ENCODE measurements at places on chromosomes 2 and 18. TPM values are rescaled to one million over a fixed set of nuclear protein-coding genes. Genes with fewer than 3 reads are reported as not detected.
A peak's percentile ranks its signal among the peaks of the same experiment; 100 is the strongest.

GRCh38 chr2:120607996-120608395 is 127.7 kb upstream of the GLI2 start:
- no peak for DNase-seq

- DNase-seq = no peak
Observed at GRCh38 chr2:85165088-85165690, 32.0 kb downstream of the TCF7L1 start.

Gene PTPN4
- polyA plus RNA-seq = 25.6 TPM

- no peak for DNase-seq
Observed at GRCh38 chr2:158746488-158746887, 48.6 kb upstream of the DAPL1 start.

- DNase-seq = no peak
Observed at GRCh38 chr2:2880938-2881337, 496.7 kb downstream of the EIPR1 start.

- DNase-seq = no peak
Observed at GRCh38 chr2:160394153-160394552, 99.5 kb downstream of the RBMS1 start.

GRCh38 chr2:164794432-164795231 is 47.0 kb downstream of the COBLL1 start:
- DNase-seq = no peak

DNA sequence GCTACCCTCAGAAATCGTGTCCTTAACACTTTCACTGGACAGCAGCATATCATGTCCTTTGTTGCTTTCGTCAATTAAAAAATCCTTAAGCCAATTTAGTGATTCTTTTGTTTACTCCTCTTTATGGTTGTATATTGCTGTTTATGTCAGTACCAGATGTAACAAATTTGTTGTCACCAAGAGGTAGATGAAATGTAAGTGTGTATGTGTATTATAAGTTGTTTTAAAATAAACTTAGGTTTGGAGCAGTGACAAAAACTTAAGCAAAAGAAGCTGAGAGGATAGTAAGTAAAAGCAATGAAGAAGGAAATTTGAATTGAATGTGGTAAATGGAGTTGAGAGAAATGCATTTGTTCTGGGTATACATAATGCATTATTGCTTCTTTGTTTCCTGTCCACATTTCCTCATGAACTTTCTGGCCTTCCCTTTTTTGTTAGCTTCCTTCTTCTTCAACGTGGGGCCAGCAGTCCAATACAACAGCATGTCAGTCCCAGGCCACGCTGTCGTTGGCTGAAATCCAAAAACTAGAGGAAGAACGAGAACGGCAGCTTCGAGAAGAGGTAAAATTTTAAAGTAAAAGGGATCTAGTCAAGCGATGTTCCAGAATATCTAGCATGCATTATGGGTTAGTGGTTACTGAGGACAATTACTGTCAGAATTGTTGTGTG is 30.5 kb upstream of the SNORC start:
- DNase-seq = no peak

DNA sequence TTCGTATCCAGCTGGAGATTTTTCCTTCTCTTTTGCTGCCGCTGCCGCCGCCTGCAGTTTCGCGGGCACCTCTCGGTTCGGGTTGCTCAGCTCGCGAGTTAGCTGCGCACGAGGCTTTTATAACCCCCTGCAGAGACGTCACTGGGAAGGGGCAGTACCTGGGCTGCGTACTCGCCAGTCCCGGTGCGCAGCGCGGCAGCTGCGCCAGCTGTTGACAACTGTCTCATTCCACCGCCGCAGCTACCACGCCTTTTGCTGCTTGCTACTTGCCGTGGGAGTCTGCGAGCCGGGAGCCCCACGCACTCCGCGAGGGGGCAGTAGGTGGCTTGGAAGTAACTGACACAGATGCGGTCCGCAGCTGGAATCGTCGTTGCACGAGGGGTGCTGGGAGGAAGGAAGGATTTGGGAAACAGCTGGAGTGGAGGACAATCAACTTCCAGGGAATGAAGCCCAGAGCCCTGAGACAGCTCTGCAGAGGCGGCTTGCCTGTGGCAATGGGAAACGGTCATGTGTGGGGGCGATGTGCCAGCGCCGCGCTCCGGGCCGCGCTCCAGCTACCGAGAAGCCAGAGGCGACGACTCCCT is at the start of gene TACR1:
TACR1 (minus strand) TSS at position 93 of the 584 bp plus-strand sequence. CDS start 586 bp downstream, outside the sequence.
- DNase-seq = peak; percentile 65

DNA sequence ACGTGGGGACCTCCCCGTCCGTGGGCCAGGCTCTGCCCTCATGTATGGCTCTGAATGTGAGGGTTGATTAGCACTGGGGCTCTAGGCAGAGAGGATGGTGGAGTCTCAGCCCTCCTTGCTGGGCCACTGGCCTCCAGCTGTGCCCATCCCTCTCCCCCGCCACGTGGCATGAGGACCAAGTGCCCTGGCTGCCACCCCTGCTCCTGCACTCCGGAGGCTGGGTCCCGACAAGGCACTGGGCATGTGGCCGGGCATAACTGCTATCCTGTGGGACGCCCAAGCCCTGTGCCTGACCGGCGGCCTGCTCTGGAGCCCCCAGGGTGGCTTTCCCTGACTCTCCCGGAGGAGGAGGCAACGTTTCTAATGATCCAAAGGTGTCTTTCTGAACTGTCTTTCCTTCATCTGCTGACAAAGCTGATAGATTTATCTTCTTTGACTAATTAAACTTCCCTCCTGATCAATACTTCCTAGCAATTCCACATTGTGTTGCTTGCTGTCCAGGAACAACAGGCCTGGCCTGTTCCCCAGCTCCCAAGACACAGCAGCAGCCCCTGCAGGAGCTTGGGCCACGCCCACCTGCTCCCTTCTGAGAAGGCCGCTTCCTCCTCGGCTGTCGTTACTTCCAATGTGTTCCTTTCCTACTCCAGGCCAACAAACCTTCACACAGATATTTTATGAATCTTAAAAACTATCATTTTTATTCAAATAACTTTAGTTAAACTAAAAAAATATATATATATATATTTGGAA is 132.0 kb downstream of the SNTG2 start:
- DNase-seq = no peak

GRCh38 chr2:3738454-3738853 is 35.1 kb downstream of the DCDC2C start:
- DNase-seq = no peak

Gene DNAJC10
- 174 TPM for polyA plus RNA-seq

DNA sequence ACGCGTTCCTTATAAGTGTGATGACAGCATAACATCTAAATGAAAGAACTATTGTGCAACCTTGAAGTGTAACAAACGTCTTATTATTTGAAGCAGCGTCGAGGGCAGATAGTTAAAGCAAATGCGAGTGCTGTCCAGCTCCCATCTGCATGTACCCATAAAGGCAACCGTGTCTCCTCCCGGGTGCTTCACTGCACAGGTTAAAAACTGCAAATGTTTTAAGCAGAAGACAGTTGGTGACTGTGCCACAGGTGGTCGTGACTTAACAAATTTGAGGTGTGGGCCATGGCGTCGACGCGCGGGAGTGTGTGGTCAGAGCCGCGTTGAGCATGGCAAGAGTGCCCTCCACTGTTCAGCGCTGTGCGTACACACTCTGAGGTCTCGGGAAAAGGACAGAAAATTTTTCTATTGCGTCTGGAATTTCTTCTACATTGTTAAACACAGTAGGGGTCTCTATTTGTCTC is 6.4 kb downstream of the SALL3 start:
- DNase-seq = no peak

Gene GALNT5
- 0.36 TPM for polyA plus RNA-seq

DNA sequence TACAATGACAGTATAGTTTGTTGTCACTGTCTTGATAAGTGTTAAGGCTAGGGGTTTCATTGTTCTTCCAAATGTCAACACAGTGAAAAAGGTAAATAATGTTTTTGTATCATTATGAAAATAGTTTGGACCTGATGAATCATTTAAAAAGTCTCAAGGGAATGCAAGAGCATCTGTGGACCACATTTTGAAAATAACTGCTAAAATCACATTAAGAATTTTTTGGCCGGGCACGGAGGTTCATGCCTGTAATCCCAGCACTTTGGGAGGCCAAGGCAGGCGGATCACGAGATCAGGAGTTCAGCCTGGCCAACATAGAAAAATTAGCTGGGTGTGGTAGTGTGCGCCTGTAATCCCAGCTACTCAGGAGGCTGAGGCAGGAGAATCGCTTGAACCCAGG is 10.3 kb downstream of the SCN1A start:
- no peak for DNase-seq

Gene EML6
- polyA plus RNA-seq = 10.7 TPM

DNA sequence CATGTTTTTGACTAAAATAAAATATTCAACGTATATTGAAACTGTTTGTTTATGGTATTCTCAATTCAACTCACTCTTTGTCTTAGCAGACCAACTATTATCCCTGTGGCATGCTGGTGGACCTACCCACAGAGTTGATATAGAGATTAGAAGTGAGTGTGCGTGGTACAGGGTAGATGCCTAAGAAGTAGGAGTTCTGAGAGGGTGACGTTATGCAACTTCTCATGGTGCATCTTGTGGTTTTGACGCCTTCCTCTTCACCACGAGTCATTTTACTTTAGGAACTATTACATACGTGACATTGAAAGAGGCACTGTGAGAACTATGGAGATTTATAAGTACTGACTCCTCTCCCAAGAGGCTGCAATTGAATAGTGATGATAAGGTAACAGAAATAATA is 26.6 kb upstream of the NAPG start:
- no peak for DNase-seq

DNA sequence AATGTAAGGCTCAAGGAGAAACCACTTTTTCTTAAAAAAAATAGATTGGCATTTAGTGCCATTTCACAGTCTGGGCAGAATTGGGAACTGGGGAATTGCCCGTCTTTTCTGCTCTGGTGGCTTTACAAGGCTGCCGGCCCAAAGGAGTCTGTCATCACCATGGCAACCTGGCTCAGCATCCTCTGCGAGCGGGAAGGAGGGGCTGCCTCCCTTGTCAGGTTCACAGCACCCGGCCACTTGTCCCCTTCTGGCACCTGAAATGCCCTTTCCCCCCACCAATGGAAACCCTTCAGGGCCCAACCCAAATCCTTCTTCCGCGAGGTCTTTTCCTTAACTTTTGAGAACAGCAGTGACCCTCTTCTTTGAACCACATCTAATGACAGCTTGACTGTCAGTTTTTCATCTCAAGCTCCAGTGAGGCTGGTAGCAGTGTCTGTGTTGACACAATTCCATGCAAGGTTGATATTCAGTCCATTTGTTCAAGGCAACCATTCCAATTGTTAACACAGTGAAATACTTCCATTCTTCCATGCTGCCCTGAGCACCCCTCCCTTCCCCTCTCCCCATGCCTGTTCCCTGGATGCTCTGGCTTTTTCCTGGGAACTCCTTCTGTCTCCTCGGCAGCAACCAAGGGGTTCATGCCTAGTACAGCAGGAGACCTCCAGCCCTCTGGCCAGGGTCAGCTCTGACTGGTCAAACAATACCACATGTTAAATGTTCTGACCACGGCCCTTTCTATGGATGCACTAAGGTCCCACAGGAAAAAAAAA is 79.6 kb downstream of the DNER start:
- DNase-seq = no peak

Gene ABHD1
- polyA plus RNA-seq = 1.2 TPM

Gene KCNG3
- polyA plus RNA-seq = 0.47 TPM

Gene CNDP1
- polyA plus RNA-seq = 2.0 TPM

- DNase-seq = no peak
Observed at GRCh38 chr2:138441916-138442315, 59.7 kb upstream of the SPOPL start.

Gene POMC
- polyA plus RNA-seq = 7.3 TPM

DNA sequence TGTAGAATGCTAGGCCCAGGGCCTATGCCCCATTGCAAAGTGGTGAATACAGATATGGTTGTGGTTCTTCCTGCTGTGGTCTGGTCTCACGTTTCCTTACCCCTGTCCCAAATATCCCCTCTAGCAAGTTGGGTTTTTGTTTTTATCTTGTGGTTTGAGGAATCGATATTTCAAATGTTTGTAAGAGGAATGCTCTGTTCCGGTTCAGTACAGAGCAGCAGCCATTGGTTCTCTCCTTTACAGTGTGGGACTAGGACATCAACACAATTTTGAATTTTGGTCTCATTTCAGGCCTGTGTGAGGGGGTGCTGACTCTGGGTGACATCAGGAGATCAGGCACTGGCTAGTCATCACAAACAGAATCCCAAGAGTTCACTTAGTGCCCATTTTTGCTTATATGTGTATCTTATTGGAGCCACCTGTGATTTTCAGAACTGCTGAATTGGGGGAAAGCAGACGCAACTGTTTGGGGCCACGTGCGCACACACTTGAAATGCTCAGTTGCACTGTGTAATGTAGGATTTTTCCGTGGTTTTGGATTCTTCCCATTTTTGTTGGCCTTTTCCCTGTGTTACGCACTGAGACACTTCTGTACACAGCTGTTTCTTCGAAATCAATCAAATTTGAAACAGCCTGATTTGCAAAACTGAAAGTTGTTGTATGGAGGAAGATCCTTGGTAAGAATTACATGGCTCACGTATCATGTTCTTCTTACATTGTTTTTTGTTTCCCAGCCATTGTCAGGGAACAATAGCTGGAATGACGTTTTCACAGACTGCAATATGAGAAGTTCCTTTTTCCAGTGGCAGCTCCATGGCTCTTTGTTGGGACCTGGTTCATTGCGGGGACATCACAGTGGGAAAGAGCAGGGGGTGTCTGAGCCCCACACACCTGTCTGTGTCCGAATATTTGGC is 8.6 kb downstream of the SH3BP4 start:
- DNase-seq = no peak

GRCh38 chr2:109380502-109381326 is 233.1 kb downstream of the SEPTIN10 start:
- DNase-seq = no peak

- DNase-seq = no peak
Observed at GRCh38 chr2:10561288-10562035, 113.3 kb upstream of the ODC1 start.

DNA sequence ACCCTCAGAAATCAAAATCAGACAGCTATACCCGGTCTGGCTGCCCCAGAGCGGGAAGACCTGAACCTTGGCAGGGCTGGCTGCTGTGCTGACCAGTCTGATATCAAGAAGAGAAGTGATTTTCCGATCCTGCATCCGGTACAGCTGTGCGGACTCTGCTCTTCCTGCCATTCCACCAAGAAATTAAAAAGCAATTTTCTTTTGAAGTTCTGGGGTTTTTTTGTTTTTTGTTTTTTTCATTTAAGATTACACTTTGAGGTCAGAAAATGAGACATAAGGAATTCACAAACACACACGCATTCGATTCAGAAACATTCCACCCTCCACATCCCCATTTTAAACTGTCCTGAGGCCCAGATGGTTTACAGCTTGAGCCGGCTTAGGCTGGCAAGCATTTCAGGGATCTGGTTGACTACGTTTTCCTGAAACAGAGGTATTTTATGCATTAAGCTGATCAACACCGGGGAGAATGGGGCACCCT is 156.5 kb downstream of the COL6A3 start:
- DNase-seq = no peak

Gene MYO5B
- 28.5 TPM for polyA plus RNA-seq

GRCh38 chr2:241895712-241896641 is 26.4 kb downstream of the RTP5 start:
- DNase-seq = no peak

- no peak for DNase-seq
Observed at GRCh38 chr2:188441288-188441947, 149.7 kb downstream of the GULP1 start.

GRCh38 chr2:207771421-207771820 is 1.7 kb upstream of the FZD5 start:
- DNase-seq = no peak

Gene SLC4A5
- 3.1 TPM for polyA plus RNA-seq

Gene POTEC
- 0.04 TPM for polyA plus RNA-seq

Gene COL6A3
- polyA plus RNA-seq = 253 TPM

- no peak for DNase-seq
Observed at GRCh38 chr2:233165895-233166661, 85.4 kb upstream of the ATG16L1 start.

Measured in right renal pelvis (tissue), 4 donors.